ENCODE measurements at places on chromosomes 13 and 19. TPM values are rescaled to one million over a fixed set of nuclear protein-coding genes. Genes with fewer than 3 reads are reported as not detected.

Gene ZNF574
- total RNA-seq: 11.5 TPM

Gene CNMD
- not detected for total RNA-seq

DNA sequence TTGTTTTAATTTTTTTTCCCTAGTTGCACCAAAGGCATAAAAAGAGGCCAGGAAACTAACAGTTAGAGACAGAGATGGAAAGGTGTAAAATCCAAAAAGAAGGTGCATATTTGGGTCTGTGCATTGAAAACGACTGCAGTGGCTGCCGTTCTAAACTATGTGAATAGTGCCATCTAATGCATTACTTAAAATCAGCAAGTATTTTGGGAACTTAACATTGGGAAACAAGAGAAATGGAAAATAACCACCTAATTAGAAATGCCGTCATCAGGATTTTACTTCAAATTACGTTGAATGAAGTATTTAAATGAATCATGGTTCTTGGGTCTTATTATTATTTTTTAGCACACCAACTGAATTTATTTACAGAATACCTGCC lies 189.5 kb upstream of the MIR17HG start:
- DNase-seq: no peak

Gene URI1
- 63.6 TPM for total RNA-seq

Gene IGFL3
- not detected for total RNA-seq

DNA sequence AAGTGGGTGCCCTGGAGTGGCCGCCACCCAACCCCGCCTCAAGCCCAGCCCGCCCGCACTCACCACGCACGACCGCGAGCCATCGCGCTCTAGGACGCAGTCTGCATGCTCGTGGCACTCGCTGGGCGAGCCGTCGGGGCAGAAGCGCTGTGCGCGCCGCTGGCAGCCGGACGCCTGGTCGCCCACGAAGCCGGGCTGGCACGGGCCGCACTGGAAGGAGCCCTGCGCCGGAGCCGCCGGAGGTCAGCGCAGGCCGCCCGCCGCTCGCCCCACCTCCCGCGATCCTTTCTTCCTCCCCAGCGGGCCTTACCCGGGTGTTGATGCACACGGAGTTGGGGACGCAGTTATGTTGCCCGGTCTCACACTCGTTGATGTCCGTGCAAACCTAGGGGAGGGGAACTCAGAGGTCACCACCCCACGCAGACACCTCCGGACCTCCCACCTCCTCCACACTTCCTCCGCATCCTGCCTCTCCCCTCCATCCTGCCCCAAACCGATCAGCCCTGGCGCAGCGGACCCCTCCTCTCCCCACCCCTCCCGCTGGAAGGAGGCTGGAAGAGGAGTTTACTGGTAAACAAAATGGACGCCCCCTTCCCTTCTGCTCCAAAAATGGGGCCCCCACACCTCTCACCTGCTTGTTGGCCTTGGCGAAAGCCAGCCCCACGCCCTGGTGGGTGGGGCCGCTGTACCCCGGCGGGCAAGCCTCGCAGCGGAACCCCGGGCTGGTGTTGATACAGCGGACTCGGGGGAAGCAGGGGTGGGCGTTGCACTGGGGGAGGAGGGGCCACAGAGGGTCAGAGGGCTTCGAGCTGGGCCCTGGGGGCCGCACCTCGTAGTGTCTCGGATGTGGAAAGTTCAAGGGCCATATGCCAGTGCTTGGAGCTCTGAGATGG lies 2.3 kb downstream of the COMP start:
- DNase-seq: no peak

GRCh38 chr13:39672378-39673132 lies 17.1 kb downstream of the COG6 start:
- DNase-seq: no peak

DNA sequence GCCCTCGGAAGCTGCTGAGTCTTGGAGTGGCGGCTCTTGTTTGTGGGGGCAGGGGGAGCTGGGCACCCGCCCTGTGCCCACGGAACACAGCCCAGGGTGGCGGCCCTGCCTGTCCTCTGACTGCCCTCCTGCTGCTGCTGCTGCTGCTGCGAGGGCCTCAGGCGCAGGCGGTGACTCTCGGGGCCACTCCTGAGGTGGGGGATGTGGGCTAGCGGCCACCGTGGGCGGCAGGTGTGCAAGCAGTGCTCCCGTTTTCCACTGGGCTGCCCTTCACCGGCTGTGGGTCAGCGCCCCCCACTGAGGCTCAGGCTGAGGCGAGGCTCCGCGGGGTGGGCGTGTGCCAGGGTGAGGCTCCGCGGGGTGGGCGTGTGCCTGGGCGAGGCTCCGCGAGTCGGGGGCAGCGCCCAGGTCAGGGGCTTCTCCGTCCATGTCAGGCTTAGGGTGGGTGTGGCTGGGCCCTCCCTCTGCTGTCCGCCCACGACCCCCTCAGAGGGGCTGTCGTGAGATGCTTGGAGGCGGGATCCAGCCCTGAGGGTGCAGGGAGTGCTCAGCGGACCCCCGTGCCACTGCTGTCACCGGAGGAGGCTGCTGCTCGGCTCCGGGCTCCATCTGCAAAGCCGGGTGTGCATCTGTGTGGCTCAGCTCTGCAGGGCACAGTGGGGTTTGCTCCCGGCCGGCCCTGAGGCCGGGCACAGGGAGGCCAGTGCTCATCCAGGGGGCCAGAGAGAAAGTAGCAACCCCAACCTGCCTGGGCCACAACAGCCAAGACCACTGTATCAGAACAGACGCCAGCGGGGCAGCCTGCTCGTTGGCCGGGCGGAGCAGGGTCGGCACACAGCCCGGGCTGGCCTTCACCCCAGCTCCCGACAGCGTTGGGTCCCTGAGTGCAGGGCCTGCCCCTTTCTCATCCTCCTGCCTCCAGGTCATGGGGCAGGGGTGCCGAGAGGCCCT lies 14.5 kb downstream of the CSNK1G2 start:
- DNase-seq: no peak

Gene MEIS3
- total RNA-seq: 0.26 TPM

GRCh38 chr13:114152831-114153371 lies 20.5 kb upstream of the RASA3 start:
- DNase-seq: no peak

Gene QPCTL
- total RNA-seq: 20.8 TPM

GRCh38 chr13:85771856-85772255 lies 27.4 kb downstream of the SLITRK6 start:
- no peak for DNase-seq

- no peak for DNase-seq
These were observed 5.2 kb upstream of the RINL start for GRCh38 chr19:38883286-38883685.

Gene KDELR1
- total RNA-seq: 101 TPM

Gene RFPL4A
- total RNA-seq: not detected

DNA sequence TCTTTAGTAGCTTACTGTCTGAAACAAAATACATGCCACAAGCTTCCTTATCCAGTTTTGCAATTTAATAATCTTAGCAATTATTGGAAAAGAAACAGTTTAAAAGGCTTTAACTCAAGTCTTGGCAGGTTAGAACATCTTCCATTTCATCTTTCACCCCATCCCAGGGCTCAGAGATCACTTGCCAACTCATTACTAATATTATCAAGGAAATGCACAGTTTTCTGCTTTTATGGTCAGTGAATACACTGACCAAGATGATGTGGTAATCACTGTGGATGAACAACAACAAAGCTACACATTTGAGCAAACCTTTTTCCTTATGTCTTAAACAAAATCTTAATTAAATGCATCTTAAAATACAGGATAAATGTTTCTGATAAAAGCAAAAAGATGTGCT lies 48.0 kb upstream of the ITM2B start:
- no peak for DNase-seq

GRCh38 chr13:94987081-94987480 lies 274.7 kb upstream of the SOX21 start:
- DNase-seq: no peak

- DNase-seq: no peak
These were observed 77.9 kb upstream of the XPO4 start for GRCh38 chr13:20980430-20980829.

- DNase-seq: no peak
These were observed 1582.8 kb downstream of the OLFM4 start for GRCh38 chr13:54611390-54611789.

DNA sequence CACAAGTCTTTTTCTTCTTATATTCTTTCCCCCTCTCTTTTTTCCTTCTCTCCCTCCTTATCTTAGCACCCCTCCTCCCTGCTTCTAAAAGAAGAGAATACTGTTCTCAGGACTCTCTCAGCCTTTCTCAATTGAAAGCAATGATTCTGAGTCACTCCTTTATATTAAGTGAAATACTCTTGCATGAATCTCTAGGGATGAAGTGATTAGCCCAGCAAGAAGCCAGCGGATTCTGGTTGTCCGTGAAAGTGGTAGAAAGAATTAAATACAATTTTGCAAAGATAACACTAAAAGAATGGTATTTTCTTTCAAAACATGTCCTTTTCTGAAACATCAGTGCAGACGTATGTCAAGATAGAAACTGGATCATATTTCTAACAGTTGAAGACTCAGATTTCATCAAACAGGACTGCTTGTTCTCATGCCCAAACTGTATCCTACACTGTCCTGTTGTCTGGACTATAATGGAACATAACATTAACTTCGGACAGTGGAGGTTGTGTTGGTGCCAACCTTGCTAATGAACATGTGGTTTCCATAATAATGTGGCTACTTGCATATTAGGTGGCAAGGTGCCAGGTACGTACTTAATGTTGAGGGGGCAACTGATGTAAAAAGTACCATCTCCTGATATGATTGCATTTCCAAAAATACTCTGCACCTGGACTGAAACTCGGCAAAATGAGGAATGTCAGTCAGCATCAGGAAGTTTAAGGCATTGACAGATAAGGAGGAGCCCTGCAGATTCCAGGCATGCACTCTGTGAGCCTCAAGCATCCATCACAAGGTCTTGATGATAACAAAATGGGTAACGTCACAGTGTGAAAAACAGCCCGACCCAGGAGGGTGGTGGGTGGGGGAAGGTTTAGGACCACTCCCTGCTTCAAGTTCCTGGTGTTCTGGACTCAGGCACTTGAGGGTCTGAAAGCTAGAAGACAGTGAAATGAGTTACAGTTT lies 357.2 kb downstream of the DLEU7 start:
- DNase-seq: no peak

GRCh38 chr19:17720440-17720839 lies 1.2 kb downstream of the MAP1S start:
- DNase-seq: no peak

Gene SULT2A1
- not detected for total RNA-seq

DNA sequence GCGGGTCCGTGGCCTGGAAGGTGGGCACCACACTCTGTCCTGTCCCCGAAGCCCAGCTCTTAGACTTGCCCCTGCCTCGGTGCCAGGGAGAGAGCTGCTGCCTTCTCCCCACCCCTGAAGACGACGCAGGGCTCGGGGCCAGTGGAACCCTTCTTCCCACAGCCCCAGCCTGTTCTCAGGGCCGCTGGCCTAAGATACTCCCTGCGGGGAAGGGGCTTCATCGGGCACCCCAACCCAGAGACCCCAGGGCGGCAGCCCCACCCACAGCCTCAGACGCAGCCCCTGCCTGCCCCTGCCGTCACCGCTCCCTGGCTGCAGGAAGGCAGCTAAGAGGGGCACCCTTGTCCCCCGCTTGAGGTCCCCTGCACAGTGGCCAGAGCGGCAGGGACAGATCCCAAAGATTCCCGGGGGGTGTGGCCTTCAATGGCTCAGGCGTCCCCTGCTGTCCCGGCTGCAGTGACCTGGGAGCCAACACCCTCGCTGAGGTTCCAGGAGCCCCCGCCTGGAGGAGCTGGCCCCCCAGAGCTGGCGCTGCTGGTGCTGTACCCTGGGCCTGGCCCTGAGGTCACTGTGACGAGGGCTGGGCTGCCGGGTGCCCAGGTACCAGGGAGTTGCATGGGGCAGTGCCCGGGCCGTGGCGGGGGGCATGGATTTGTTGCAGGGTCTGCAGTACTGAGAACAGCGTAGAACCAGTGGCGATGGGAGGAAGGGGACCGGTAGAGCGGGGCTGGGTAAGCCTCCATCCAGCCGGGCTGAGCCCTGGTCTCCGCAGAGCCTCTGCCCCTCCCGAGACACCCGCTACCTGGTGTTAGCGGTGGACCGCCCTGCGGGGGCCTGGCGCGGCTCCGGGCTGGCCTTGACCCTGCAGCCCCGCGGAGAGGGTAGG lies 1.0 kb downstream of the AMH start:
- no peak for DNase-seq

DNA sequence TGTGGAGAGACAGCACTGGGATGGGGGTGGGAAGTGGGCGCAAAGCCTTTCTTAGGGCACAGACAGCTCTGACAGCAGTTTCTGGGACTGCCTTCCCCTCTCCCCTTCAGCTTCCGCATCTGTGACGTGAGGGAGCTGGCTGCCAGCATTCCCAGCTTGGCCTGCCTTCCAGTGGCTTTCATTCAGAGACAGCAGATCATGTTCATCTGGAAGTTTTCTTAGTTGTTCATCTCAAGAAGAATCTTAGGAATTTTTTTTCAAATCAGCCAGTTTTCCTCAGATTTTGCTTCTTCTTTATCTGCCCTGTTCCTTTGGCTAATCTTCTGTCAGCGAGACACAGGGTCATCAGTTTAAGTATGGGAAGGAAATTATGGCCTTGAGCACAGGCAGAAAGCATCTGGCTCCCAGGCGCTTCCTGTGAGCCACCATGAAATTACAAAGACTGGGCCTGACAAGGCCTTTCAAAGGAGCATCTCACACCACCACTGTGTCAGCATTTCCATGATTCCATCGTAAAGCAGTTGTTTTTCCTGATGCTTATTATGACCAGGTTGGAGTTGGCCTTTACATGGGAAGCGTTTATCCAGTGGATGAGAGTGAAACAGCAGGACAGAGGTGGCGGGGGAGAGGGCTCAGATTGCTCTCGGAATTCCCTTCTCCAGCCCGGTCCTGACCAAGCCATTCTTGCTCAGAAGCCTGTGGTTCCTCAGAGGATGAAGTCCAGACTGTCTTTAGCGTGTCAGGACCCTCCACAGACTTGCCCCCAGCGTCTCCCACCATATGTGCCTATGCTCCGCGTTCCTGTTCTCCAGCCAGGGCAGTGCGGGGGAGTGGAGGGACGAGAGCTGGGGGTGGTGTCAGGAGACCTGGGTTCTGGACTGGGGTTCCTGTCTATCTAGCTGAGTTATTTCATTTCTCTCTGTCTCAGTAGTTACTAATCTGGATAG lies 43.6 kb downstream of the ARHGAP35 start:
- DNase-seq: no peak

DNA sequence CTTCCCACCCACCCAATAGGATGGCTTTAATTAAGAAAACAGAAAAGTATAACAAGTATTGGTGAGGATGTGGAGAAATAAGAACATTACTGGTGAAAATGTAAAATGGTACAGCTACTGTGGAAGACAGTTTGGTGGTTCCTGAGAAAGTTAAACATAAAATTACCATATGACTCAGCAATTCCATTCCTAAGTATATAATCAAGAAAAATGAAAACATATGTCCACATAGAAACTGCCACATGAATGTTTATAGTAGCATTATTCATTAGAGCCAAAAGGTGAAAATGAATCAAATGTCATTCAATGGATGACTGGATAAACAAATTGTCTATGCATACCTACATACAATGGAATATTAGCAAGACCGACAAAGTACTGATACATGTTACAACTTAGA lies 16.9 kb downstream of the DZIP1 start:
- DNase-seq: no peak

Gene ZNF540
- 2.3 TPM for total RNA-seq
